OCI-M1 (cell line): ENCODE measurements at places on chromosomes 5 and 9.

GRCh38 chr9:134842321-134842720 lies 38.3 kb upstream of the FCN2 start:
- no peak for DNase-seq

DNA sequence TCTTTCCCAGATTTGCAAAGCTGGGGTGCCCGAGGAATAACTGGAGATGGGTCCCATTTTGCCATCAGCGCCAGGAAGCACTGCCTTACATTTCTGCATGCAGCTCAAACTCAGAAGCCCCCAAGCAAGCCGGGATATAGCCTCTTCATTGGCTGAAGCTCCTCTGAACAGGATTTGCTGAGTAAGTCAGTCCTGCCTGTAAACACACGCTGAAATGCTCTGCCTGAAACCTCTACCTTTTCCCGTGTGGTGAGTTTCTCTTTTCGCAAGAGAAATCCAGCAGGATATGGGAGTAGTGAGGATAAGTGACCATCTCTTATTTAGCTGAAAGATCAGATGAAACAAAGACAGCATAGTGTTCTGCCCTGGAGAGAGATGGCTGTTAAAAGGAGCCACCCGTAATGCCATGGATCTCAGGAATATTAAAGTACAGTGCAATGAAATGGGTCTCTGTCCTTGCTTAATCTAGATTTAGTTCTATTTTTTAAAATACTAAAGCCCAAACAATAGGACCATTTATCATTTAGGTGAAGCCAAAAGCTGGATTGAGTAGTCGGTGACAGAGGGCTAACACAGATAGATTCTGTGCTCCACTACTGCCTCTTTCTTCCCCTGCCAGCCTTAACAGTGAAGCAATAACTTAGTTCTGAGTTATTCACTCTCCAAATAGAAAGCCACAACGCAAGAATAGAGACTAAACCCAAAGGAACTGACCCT lies 177.5 kb upstream of the PPP2R2B start:
- DNase-seq: no peak

- no peak for DNase-seq
Measured at GRCh38 chr5:112275671-112276070, 143.4 kb downstream of the EPB41L4A start.

DNA sequence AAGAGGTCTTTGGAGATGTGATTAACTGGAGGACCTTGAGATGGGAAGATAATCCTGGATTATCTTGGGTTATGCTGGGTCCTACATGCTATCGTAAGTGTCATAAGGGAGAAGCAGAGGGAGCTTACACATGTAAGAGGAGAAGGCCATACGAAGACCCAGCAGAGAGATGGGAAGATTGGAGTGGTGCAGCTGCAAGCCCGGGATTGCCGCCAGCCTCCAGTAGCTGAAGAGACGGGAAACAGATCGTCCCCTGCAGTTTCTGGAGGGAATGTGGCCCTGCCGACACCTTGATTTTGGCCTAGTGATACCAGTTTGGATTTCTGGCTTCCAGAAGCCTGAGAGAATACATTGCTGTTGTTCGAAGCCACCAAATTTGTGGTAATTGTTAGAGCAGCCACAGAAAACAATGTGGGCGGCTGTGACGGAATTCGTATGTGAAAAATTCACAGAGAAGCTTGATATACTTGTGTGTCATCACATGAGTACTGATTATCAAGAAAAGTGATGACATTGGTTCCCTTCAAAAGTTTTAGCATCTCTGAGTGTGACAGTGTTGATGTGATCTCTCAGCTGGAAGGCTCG lies 86.9 kb downstream of the CYFIP2 start:
- DNase-seq: no peak

GRCh38 chr5:78731884-78732283 lies 83.3 kb upstream of the LHFPL2 start:
- no peak for DNase-seq

GRCh38 chr5:54803471-54804011 lies 181.9 kb downstream of the ESM1 start:
- no peak for DNase-seq

GRCh38 chr9:134442085-134442474 lies 115.8 kb downstream of the RXRA start:
- DNase-seq: no peak

DNA sequence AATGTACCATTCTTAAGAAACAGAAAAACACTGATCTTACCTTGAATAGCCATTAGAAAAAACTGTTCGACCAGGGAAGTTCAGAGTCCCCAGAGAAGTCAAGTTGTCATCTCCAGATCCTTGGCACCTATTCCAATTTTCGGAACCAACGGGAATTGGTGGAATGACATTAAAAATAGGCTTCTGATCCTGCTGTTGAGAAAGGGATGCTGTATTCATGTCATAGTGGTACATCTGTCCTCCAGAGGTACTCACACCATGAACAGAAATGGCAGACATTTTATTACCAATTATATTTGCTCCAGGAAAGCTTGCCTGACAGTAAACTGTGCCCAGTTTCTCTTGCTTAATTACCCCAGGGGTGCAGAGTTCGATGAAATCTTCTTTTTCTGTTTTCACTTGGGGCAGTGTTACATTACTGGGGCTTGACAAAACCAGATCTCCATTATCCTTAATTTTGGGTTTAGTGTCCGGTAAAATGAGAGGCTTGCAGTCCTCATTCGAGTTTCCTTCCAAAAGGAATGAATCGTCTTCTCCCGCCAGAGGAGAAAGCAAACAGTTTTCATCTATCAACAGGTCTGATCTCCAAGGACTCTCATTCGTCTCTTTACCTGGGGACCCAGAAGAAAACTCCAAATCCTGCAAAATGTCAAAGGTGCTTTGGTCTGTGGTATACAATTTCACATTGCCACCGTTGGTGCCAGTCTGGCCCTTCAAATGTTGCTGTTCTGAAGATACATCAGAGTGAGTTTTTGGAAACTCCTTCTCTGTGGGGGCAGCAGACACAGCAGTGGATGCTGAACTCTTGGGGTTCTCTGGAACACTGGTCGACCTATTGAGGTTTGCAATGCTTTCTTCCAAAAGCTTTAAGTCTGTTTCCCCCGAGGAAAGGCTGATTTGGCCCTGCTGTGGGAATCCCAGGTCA lies 3.6 kb downstream of the NR3C1 start:
- DNase-seq: no peak

- DNase-seq: no peak
Measured at GRCh38 chr9:33453999-33454660, 6.7 kb upstream of the AQP3 start.

- no peak for DNase-seq
Measured at GRCh38 chr5:65248896-65249295, 232.8 kb downstream of the ADAMTS6 start.

- DNase-seq: no peak
Measured at GRCh38 chr9:134650431-134651190, 9.0 kb downstream of the COL5A1 start.

DNA sequence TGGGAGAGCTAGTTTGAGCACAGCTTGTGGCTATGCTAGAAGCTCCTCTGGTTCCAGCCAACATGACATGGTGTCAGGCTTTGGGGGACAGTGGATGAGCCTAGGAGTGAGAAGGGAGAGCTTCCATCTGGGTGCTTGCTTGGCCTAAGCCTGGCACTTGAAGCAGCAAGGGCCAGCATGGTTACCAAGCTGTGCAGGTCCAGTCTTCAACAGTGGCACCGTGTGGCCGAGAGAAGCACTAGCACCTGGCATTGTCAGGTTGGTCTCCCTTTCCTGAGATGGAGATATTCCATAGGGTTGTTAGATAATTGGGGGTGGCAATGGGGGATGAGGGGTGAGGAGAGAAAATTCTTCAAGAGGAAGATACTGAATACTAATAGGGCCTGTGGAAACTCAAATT lies 261.9 kb downstream of the PBX3 start:
- DNase-seq: peak; percentile 14

DNA sequence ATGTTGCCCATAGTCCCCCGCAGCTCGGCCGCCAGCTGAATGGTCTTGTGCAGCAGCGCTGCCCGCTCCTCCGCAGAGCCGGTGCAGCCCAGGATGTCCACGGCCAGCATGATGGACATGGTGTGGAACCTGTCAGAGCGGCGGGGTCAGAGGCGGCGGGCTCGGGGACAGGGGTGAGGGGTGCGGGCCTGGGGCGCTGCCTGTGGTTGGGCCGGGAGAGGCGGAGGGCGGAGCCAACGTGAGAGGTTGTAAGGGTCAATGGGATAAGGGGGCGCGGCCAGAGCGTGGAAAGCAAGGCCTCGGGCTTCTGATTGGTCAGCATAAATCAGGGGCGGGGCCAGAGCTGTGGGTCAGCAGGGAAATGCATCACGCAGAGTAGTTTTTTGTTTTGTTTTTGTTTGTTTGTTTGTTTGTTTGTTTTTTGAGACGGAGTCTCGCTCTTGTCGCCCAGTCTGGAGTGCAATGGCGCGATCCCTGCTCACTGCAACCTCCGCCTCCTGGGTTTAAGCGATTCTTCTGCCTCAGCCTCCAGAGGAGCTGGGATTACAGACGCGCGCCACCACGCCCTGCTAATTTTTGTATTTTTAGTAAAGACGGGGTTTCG lies 6.8 kb upstream of the TOR2A start:
- no peak for DNase-seq

GRCh38 chr5:4001004-4001403 lies 405.4 kb downstream of the IRX1 start:
- DNase-seq: no peak

DNA sequence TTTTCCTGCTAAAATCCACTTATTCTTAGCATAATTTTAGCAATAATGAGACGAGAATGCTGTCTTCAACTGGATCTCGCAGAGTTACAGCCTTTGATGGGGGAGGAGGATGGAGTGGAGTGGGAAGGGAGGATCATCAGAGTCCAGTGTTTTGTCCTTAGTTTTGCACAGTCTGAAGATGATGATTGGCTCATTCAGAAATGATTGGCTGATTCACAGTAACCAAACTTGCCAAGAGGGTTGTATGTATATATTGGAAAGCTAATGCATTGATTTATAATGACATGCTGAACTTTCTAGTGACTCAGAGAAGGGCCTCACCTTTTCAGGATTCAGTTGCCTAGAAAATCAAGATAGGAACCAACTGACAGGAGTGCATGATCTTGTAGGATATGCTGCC lies 448.0 kb downstream of the CCDC171 start:
- DNase-seq: no peak

- no peak for DNase-seq
Measured at GRCh38 chr5:65034813-65035209, 266.1 kb downstream of the CWC27 start.

DNA sequence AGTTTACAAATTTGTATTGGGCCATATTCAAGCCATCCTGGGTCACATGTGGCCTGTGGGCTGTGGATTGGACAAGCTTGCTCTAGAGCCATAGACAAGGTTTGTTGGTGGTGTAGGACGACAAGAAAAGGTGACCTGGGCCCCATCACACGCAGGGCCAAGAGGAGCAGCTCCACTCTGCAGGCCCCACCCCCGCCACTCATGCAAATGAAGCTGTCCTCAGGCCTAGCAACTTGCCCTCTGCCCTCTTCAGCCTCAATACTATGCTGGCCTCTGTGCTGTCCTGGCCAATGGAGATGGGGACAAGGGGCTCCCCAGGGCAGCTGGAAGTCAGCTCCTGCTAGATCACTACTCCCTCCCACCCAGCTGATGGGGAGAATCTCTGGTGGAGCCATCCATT lies 55.2 kb upstream of the TMEM252 start:
- DNase-seq: no peak

DNA sequence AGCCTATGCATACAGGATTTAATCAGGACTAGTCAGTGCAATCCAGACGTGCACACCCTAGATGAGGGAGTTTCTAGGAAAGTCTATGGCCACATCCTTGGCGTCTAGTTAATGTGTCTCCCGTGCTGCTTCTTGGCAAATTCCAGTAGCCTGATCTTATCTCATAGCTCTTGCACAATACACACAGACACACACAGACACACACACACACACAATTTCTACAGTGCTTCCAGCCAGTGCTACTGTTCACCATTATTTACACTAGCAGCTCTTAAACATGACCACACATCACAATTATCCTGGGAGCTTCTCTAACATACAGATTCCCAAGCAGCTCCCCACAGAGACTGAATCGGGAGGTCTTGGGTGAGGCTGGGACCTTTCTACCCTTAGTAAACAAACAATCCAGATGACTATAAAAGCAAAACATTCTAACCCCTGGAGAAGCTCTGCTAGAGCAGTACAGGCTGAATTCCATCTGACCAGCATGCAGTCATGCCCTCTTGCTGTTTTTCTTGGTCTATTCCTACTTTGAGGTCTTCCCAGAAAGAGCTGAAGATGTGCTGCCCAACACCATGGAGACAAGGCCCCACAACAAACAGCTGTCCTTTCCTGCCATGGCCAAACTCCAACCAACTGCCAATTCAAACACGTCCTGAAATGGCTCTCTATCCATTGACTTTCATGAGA lies 236.6 kb downstream of the DEPDC1B start:
- peak; percentile 26 for DNase-seq

DNA sequence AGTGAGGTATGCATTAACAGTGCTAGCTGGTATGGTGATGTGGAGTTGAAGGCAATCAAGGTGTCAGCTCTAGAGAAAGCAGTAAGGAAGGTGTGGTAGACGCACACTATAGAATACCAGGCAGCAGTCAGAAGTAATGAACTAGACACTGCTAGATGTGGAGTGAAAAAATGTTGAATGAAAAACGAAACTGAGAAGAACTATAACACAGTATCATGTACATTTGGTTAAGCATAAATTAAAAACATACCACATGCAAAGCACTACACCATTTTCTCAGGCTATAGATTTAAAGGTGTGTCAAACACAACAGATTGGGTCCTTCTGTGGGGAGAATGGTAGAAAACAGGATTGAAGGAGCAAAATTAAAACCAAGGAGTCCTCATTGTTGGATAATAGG lies 15.4 kb downstream of the ZNF622 start:
- DNase-seq: no peak

DNA sequence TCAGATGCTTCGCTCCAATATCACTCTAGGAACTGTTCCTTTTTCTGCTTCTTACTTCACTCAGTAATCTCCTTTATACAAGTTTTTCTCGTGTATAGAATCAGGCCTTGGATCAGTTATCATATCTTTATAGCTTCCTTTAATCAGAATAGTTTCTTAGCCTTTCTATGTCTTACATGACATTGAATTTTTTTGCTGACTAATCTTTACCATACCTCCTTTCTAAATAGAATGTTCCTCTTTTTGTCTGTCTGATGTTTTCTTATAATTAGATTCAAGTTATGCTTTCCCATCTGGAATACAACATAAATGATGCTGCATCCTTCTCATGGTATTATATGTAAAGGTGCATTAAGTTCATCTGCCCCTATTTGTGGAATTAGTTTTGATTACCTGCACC lies 40.2 kb upstream of the TYRP1 start:
- peak; percentile 98 for DNase-seq

GRCh38 chr9:18051638-18052037 lies 422.3 kb upstream of the ADAMTSL1 start:
- DNase-seq: no peak

- DNase-seq: no peak
Measured at GRCh38 chr9:38527503-38527902, 92.9 kb downstream of the ANKRD18A start.
